ENCODE measurements at places on chromosomes 2 and 18.

GRCh38 chr2:161107265-161107664 is 53.0 kb upstream of the TANK start:
- no peak for DNase-seq

GRCh38 chr2:99821984-99822383 is 320.4 kb downstream of the AFF3 start:
- DNase-seq: no peak

DNA sequence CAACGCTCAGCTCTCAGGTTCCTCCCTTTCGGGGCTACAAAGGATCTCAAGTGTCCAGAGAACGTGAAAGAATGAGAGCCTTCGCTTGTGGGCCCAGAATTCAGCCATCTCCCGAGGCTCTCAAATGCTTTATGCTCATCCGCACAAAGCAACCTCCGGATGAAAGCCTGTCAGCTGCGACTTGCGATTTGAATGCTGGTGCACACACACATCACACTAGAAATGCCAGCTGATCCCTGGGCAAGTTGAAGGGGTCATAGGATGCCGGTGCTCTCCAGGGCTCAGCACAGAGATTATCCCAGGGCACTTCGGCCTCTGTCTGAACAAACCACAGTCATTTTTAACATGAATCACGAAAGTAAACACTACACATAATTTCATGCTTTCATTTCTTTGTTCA is 141.8 kb upstream of the MYT1L start:
- no peak for DNase-seq

DNA sequence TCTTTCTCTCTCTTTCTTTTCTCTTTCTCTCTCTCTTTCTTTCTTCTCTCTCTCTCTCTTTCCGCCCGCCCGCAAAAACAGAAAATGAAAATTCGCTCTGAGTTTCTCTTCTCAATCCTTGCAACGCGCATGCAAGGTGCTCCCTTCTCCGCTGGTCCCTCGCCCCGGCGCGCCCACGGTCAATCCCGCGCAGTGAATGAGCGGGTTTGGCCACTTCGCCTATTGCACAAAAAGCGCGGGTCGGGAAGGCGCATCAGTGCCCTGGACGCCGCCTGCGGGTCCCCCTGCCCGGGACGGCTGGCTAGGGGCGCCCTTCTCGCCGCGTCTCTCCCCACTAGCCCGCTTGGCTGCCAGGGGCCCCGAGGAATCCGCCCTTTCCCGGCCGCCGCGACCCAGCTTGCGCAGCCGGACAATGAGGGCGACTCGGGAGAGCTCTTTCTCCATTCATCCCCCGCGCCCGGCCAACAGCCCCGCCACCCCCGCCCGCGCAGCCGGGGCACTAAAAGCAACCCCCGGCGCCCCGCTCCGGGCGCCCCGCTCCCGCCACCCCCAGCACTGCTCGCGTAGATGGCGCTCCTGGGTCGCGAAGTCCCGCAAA is 706 bp downstream of the LAMA1 start:
- no peak for DNase-seq

DNA sequence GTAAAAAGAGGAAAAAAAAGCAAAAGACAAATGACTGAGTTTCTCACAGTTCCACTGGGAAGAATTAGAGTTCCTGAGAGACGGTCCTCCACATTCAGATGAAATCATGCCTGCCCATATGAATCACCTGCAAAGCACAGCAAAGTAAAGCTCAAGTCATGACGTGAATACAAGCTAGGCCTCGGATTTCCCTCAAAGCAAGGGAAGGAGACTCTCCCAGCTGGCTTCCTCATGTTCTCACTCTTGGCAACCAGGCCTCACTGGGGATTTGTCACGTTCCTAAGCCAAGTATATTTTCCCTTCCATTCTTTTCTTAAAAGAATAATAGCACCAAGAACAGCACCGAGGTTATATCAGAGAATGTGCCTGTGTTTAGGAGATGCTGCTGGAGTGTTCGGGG is 47.0 kb downstream of the CYP27C1 start:
- DNase-seq: no peak

DNA sequence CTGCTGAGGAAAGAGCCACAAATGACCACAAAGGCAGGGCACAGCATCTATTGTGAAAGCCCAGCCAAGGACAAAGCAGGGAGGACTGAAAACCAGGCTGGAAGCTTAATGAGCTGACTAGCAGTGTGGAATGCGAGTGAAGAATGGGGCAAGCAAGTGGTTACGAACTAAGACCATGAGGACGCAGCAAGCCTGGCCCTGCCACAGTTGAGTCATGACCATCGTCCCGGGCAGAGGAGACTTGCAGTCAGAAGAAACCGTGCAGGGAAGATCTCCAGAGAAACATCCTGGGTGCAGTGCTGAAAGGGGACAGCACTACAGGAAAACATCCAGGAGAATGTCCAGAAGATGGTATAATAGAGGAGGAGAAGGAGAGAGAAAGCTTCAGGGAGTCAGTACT is 120.5 kb upstream of the GYPC start:
- DNase-seq: no peak

- DNase-seq: no peak
These were observed 32.5 kb upstream of the NT5DC4 start for GRCh38 chr2:112688086-112688880.

DNA sequence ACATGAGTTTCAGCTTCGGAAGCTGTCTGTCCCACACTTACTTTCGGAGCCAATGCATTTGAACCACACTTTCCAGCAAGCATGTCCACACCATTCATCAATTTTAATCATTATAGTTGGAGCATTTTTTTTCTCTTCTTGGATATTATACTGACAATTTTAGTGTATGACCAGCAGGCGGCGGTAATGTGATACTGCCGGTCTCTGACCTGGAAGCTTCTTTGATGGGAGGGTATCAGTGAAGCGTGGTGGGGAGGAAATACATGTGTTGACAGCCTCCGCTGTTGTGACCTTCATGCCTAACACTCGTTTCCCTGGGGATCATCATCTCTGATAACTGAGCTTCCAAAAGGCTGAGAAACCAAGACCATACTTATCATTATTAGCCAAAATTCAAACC is 231.7 kb downstream of the GBX2 start:
- DNase-seq: no peak

GRCh38 chr18:50053111-50053510 is 141.8 kb downstream of the MYO5B start:
- DNase-seq: no peak

GRCh38 chr2:48249025-48249424 is 280.9 kb upstream of the STON1 start:
- no peak for DNase-seq

- no peak for DNase-seq
These were observed 983 bp downstream of the MOB1A start for GRCh38 chr2:74177696-74178095.

GRCh38 chr2:120472891-120473309 is 127.0 kb downstream of the INHBB start:
- DNase-seq: no peak

DNA sequence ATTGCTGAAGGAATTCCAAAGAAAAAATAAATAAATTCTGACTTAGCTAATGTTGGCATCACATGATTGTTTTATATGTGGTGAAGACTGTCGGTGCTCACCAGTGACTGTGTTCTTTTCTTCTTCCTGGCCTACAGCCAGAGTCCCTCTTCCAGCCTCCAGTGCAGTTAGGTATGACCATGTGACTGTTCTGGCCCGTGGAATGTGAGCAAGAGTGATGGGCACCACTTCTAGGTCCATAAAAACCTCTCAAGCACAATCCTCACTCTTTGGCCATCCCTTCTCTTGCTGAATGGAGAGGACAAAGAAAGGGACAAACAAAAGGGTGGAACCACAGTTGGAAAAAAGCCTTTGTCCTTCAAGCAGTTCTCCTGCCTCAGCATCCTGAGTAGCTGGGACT is 39.0 kb upstream of the BMPR2 start:
- DNase-seq: no peak

DNA sequence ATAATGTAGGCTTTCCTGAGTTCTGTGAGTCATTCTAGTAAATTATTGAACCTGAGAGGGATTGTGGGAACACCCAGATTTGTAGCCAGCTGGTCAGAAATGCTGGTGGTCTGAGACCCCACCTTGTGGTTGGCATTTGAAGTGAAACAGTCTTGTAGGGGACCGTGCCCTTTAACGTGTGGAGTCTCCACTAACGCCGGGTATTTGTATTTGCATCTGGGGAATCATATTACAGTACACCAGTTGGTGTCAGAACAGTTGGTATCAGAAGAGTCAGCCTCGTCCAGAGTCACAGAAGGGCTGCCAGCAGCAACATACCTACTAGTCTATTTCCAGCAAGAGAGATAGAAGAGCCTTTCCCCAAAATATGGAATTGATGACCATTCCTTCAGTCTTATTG is 38.3 kb upstream of the PTPN4 start:
- DNase-seq: no peak

- no peak for DNase-seq
These were observed 31.7 kb upstream of the ARL4C start for GRCh38 chr2:234528410-234529148.

- DNase-seq: no peak
These were observed 43.6 kb upstream of the IHH start for GRCh38 chr2:219104107-219105035.

- peak; percentile 7 for DNase-seq
These were observed 74.2 kb downstream of the VIT start for GRCh38 chr2:36770542-36771287.

- DNase-seq: no peak
These were observed 238.5 kb downstream of the WDR7 start for GRCh38 chr18:56889621-56890020.

GRCh38 chr2:51218047-51218446 is 186.1 kb upstream of the NRXN1 start:
- DNase-seq: no peak

GRCh38 chr18:3481696-3482210 is 31.8 kb downstream of the TGIF1 start:
- DNase-seq: no peak

DNA sequence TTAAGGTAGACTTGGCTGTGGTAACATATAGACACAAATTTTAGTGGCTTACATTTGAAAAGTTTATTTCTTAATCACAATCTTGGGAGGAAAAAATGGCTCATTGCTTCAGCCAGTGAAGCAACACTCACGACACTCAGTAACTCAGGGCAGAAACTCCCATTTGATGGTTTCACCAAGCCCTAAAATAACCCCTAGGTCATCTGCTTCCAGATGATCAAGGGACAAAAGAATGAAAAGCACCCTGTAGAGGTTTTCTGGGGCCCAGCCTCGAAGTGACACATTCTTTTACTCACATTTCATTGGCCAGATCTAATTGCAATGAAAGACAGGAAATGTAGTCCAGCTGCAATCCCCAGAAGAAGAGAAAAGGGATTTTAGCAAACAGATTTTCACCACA is 275.9 kb downstream of the TMX3 start:
- DNase-seq: no peak

- DNase-seq: no peak
These were observed 602.4 kb upstream of the RAB6C start for GRCh38 chr2:129377078-129377469.

DNA sequence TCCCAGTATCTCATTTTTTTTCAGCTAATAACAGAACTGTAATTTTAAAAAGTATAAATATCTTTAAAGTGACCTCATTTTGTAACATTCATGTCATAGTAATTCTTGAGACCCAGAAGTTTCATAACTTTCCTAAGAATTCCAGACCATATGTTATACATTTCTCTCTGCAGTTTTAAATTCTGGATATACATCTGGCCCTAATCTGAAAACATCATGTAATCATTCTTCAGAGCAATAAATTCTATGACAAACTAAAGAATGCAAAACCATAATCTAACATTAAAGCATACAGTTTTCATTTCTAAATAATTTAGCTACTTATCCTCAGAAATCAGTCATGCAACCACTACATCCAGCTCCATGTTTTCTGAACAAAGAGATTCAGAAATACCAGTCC is 198.3 kb upstream of the SLC35G4 start:
- DNase-seq: no peak

- no peak for DNase-seq
These were observed 223.7 kb downstream of the IRS1 start for GRCh38 chr2:226575928-226576327.

- DNase-seq: no peak
These were observed 246.7 kb downstream of the BABAM2 start for GRCh38 chr2:28137221-28137620.

DNA sequence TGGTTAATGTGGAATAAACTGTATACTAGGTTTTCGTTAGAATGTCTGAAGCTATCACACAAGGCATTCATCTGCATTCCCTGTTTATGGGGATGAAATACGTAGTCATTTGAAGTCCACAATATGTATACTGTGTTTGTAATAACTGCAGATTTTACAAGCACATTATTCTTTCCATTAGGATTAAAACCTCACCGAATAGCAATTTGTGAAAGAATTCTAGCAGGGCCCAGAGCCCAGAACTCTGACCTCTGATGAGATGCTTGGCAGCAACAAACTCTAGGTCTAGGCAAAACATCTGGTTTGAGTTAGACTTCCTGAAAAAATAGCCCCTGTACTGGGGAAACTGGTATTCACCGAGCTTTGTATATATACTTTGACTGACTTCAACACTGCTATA is 158.2 kb downstream of the SRBD1 start:
- DNase-seq: no peak

- DNase-seq: no peak
These were observed 197.8 kb downstream of the RDH14 start for GRCh38 chr2:18362696-18363095.

- no peak for DNase-seq
These were observed 670 bp upstream of the MOCOS start for GRCh38 chr18:36186461-36187192.

DNA sequence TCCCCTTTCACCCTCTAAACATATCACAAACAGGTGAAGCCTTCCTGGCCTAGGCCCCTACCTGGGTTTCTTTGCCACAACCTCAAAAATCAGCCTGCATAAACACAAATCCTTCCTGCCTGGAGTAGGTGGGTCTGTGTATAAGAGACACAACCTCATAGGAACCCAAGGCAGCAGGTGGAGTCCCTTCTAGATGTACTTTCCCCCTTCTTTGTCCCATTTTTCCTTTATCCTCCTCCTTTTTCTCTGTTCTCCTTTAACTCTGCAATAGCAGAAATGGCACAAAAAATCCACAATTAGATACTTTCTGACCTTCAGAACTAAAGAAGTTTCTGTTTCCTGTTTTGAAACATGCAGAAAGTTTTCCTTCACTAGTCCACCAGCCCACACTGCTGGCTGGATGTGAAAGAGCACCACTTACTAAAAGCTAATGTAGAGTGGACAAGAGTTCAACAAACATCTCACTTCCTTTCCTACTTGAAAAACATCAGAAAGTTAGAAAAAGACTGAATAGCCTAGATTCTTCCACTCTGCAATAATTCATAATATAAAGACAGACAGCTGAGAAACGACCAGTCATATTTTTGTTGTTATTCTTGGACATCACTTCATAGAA is 11.2 kb downstream of the SLC40A1 start:
- no peak for DNase-seq

- DNase-seq: no peak
These were observed 89.9 kb upstream of the PELI1 start for GRCh38 chr2:64234150-64234549.

DNA sequence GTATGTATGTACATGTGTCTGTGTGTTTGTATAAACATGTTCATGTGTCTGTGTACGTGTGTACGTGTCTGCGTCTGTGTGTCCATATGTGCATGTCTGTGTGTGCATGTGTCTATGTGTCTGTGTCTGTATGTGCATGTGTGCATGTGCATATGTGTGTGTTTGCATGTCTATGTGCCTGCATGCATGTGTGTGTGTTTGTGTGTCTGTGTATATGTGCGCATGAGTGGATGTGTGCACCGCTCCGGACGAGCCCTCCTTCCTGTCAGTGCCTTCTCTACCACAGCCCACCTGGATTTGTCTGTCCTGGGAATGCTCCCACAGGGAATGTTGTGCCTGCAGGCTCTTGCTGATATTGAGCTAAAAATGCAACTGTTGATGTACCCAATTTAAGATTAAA is 113.3 kb upstream of the EPC2 start:
- DNase-seq: no peak

GRCh38 chr18:67995769-67996168 is 479.2 kb upstream of the DSEL start:
- no peak for DNase-seq

Data from NCI-H1930 (cell line).